NCI-H1105 (cell line): ENCODE measurements at places on chromosomes 2 and 18.

GRCh38 chr2:45860136-45861121 lies 209.0 kb downstream of the PRKCE start:
- no peak for DNase-seq

GRCh38 chr2:43135583-43135982 lies 90.8 kb downstream of the ZFP36L2 start:
- no peak for DNase-seq

DNA sequence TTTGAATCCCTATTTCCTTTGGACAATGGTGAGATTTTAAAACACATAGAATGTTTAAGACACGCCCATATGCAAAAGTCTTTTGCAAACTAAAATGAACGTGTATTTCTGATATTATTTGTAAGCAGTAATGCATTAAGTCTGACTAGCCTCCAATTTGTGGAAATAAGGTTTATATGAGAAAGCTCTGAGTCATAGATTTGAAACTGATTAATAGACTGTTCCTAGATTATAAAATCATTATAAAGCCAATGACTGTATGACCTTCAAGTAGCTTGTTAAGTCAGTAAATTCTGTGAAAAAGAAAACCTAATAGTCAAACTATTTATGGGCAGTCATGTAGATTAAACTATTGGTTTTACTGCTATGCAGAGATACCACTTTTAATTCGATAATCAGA lies 12.8 kb upstream of the EFEMP1 start:
- no peak for DNase-seq

DNA sequence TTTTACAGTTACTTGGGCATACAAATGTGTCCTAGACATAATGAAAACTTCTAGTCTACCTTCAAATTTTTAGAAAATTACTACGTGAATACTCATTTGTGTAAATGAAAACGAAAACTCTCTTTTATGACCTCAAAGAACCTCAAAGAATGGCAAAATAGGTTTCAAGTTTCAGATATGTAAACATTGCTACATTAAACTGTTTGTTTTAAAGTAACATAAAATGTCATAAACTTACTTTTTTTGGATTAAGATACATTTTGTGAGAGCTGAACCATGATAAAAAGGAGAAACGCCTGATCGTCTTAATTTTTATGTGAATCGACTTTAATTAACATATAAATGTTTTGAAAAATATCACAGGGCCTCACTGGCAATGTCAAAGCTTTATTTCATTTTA lies 91.4 kb downstream of the PPP1R1C start:
- no peak for DNase-seq

DNA sequence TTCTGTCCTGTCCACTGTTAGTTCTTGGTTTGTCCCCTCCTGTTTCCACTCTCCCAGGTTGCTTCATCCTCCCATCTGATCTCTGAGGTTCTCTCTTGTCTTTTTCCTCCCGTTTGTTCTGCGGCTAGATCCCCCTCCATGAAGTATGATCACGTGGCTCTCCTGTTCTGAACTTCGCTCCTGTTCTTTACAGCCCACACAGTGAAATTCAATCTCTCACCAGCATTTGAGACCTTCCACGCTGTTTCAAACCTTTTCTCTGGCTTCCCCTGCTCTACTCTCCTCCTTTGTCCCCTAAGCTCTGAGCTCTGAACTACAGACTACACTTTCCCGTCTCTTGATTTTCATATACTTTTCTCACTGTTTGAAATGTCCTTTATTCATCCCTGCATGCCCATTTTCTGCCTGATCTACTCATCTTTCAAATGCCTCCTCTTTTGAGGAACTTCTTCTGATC lies 83.5 kb downstream of the OSBPL6 start:
- no peak for DNase-seq

- DNase-seq: no peak
Measured at GRCh38 chr2:227720680-227721079, 2.9 kb upstream of the SLC19A3 start.

DNA sequence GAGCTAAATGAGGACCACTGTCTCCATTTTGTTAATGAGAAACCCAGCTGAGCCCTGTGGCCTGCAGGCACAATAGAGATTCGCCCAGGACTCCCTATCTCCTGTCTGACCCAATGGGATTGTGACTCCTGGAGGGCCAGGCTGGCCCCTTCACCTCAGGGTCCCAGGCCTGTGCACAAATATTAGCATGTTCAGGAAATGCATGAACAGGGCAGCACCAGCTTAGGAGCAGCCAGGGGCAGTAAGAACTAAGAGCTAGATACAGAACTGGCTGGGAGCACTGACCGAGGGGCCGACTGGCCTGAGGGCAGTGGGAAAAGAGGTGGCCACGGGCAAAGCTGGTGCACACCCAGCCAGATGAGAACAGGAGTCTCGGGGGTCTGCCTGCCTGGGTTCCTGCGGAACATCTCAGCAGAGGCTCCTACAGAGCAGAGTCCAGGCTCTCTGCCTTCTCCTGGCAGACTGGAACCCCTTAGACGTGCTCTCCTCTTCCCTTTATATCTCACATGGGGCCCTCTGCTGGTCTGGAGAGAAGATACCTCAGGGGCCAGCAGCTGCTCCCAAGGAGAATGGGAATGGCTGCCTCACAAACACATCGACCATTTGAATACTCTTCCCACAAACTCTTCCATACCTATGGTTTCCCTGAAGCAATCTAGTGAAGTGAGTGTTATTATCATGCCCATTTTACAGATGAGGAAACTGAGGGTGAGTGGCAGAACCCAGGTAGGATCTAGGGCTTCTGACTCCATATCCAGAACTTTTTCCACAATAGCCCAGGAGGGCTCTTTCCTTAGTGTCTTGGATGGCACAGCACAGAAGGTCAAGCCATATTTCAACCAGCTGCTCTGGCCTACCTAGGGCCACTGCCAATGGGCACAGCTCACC lies 77.6 kb upstream of the OTOF start:
- DNase-seq: no peak

DNA sequence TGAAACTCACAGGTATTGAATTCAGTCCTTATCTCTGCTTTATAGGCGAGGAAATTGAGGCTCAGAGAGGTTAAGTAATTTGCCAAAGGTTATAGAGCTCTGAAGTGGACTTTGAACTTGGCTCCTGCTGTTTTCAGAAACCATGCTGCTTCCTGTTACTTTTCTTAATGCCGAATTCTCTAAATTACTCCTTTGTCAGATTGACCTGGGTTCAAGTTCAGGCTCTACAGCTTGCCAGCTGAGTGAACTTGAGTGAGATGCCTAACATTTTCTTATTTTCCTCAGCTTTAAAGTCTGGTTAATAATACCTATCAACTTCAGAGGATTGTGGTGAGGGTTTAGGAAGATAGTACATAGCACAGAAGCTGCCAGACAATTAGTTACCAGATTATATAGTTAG lies 3.4 kb downstream of the ASAP2 start:
- no peak for DNase-seq

DNA sequence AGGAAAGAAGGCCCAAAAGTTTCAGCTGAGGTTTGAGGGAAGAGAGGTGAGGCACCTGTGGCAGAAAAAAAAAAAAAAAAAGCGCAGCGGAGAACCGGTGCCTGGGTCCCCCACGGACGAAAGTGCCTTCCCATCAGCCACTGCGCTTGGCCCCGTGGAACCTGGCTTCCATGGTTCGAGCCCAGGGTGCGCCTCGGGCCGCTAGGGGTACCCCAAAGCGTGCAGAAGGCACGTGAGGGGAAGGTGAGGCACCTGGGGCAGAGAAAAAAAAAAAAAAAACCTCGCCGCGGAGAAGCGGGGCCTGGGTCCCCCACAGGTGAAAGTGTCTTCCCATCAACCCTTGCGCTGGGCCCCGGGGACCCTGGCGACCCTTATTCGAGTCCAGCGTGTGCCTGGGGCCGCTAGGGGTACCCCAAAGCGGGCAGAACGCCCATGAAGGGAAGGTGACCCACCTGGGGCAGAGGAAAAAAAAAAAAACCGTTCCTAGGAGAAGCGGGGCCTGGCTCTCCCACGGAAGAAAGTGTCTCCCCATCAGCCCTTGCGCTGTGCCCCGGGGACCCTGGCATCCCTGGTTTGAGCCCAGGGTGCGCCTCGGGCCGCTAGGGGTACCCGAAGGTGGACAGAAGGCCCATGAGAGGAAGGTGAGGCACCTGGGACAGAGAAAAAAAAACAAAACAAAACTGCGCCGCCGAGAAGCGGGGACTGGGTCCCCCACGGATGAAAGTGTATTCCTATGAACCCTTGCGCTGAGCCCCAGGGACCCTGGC lies 228.6 kb downstream of the CCDC74A start:
- no peak for DNase-seq

GRCh38 chr2:52115750-52116149 lies 1083.8 kb upstream of the NRXN1 start:
- DNase-seq: no peak

DNA sequence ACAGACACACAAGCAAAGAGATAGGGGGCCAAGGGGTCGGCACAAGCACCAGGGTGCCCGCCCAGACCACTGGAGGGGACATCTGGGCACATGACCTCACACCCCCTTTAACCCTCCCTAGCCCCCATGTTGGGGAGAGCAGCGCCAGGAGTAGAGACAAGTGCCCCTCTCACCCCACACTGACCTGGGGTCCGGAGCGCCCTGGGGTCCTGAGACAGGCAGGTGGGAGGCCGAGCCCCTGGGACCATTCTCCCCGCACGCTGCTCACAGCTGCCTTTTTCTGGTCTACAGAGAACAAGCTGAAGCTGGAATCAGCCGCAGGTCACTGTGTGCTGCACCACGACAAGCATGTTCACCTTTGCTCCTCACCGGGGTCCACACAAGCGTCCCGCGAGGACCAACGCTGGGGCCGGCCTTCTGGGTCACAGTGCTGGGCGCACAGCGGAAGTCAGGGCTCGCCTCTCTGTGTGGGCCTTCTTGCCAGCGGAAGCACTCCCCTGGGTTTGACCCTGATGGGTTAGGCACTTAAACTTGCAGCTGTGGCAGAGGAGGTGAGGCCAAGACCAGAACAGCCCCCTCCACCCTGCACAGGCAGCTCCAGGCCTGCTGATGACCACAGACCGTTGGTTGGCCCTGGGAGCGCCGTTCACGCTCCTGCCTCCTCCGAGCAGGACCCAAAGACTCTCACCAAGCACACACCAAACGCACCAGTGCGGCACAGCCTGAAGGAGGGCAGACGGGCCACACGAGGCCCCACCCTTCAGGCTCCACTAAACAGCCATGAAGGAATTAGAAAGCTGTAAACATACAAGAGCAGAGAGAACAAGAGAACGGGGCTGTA lies 275.3 kb downstream of the EIPR1 start:
- DNase-seq: no peak

DNA sequence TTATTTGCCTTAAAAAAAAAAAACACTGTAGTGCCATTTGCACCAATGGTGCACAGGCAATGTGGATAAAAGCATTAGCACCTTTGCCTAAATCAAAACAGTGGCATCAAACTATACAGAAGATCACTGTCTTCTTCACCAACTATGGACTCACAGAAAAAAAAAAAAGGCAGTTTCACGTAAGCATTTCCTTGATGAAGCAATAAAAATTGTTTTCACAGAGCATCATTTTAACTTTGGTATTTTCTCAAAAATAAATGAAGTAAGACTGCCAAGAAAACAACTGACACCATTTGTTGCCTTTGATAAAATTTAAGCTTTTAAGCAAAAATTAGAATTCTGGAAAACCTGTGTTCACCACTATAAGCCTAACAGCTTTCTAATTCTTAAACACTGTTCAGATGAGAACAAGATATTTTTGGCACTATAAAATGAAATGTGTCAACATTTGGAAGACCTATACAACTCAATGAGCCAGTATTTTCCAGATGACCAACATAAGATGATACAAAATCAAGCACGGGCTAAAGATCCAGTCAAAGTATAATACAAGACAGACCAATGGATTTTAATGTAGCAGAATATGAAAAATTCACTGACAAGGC lies 21.1 kb downstream of the METTL8 start:
- no peak for DNase-seq

- no peak for DNase-seq
Measured at GRCh38 chr2:151991010-151991409, 107.8 kb downstream of the CACNB4 start.

DNA sequence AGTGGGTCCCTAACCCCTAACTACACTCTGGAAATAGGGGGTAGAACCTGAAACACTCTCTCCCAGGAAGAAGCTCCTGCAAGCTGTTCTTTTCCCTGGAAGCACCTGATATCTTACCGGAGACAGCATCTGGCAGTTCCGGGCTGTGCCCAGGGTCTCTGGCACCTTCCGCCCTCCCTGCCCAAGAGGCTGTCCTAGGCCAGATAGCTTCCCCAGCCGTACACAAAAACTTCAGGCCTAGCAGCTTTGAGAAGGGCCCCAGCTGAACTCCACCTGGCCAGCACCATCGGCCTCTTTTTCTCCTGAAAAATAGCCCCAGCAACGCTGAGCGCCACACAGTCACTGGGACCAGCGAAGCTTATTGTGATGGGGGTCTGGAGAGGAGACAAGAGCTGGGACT lies 9.7 kb downstream of the OSR1 start:
- no peak for DNase-seq

- no peak for DNase-seq
Measured at GRCh38 chr2:239153806-239154591, 246.8 kb downstream of the HDAC4 start.

- DNase-seq: no peak
Measured at GRCh38 chr18:80229363-80229762, 18.0 kb downstream of the PARD6G start.
